ENCODE measurements at places on chromosomes 3 and 15.

- no peak for DNase-seq
These were observed 72.9 kb upstream of the GALNT15 start for GRCh38 chr3:16101295-16102186.

GRCh38 chr3:18438586-18438985, 13.4 kb upstream of the SATB1 start:
- DNase-seq = no peak

GRCh38 chr3:178217479-178217878, 318.8 kb upstream of the KCNMB2 start:
- no peak for DNase-seq

GRCh38 chr3:17810759-17811158, 68.3 kb upstream of the TBC1D5 start:
- no peak for DNase-seq

DNA sequence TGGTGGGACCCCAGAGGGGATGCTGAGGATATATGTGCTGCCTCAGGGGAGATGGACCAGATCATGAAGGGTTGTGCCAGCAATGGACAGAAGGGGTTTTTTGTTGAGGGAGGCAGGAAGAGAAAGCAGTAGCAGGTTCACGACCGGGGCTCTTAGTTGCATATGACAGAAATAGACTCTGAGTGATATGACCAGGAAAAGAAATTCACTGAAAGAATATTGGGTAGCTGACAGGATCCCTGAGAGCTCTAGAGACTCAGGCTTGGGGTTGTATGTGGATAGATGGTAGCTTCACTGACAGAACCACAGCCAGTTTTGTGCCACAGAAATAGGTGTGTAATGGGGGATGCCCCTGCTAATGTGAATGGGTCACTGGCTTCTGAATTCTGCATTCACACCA, 241.6 kb downstream of the ZNF621 start:
- DNase-seq = no peak

- no peak for DNase-seq
These were observed 40.5 kb upstream of the EIF1B start for GRCh38 chr3:40268802-40269524.

DNA sequence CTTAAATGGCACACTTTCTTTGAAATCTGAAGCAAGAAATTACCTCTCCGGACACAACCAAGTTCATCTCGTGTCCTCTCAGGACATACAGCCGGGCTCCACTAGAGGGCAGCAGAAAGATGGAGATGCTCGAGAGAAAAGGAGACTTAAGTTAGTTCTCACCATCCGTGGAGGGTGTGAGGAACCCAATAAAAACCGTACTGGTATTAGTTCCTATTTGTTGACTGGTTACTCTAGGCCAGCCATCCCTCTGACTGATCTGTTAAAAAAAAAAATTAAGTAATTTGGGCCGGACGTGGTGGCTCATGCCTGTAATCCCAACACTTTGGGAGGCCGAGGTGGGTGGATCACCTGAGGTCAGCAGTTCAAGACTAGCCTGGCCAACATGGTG, 7.9 kb upstream of the CYP11A1 start:
- DNase-seq = peak; percentile 89

- no peak for DNase-seq
These were observed 92.3 kb downstream of the ADAMTSL3 start for GRCh38 chr15:83746231-83746630.

All from tongue (tissue), 3 donors.